ENCODE measurements at places on chromosomes 4 and X. TPM values are rescaled to one million over a fixed set of nuclear protein-coding genes. Genes with fewer than 3 reads are reported as not detected.

The DDIT4L gene
- 3.7 TPM for total RNA-seq

The GRIA3 gene
- total RNA-seq = 0.33 TPM

The NXF2B gene
- not detected for total RNA-seq

- peak; percentile 96 for DNase-seq
Observed at GRCh38 chrX:2261831-2262667, 238.7 kb downstream of the DHRSX start.

GRCh38 chrX:73855546-73855945, 292.5 kb downstream of the CHIC1 start:
- peak; percentile 54 for DNase-seq

GRCh38 chrX:39817754-39818470, 279.8 kb downstream of the BCOR start:
- peak; percentile 33 for DNase-seq

- DNase-seq = no peak
Observed at GRCh38 chr4:36551697-36552214, 270.3 kb downstream of the DTHD1 start.

All from thyroid gland (tissue), 4 donors.